GM23338 (cell line): ENCODE measurements at places on chromosomes 1 and 21.

GRCh38 chr1:30473922-30474817 is 249.2 kb downstream of the MATN1 start:
- DNase-seq = no peak

DNA sequence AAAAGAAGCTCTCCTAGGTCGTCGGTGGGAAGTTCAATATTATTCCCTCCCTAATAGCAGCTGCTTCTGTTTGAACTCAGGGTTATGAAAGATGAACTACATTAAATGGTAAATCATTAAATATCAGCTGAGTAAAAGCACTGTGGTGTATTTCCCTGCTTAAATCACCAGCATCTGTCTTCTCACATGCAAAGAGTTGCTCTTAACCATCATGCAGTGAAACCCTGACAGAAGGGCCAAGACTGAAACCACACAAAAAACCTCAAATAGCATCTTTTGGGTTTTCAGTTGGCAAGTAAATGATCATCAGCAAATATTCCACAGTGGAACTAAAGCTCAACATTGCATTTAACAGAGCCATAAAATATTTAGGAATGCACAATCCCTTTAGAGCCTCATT is 380.0 kb upstream of the ADGRL2 start:
- DNase-seq = no peak

- no peak for DNase-seq
Measured at GRCh38 chr1:14806772-14807171, 208.3 kb downstream of the KAZN start.

GRCh38 chr1:116943438-116943837 is 33.7 kb downstream of the PTGFRN start:
- no peak for DNase-seq

- no peak for DNase-seq
Measured at GRCh38 chr1:1274299-1274930, 761 bp upstream of the UBE2J2 start.

DNA sequence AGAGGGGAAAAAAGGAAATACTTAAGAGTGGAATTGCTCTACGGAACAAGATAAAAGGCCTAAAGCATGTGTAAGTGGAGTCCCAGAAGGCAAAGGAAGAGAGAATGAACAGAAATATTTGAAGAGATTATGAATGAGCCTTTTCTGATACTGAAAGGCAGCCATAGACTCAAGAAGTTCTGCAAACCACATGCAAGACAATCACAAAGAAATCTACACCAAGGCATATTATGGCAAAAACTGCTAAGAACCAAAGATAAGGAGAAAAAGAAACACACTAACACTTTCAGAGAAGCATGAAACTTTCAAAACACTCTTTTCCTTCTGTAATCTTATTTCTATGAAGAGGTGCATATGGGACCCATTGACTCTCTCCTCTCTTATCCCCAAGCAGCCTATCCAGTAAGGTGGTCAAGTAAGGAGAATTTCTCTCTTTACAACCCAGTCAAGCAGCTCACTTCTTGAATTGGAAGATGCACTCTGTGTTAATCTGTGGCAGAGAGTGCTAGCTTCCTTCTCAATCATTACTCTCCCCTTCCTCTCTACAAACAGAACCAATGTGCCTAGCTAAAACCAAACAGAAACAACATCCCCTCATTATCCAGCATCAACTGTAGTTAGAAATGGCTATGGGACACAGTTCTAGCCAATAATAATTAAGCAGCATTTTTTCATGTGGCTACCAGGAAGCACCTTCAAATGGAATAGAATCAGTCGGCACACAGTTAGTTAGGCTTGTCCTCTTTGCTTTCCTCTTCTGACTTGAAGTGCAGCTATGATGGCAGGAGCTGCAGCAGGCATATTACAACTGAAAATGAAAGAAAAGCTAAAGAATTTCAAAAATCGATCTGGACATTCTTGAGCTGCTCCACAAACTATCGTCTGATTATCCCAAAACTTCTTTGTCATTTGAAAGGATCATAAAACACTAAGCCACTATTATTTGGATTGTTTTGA is 25.9 kb downstream of the KRTAP19-8 start:
- no peak for DNase-seq
